ENCODE measurements at places on chromosomes 4 and X.

- no peak for DNase-seq
Measured at GRCh38 chr4:138236037-138236436, 6.1 kb downstream of the SLC7A11 start.

- no peak for DNase-seq
Measured at GRCh38 chr4:85452058-85452731, 22.8 kb upstream of the ARHGAP24 start.

DNA sequence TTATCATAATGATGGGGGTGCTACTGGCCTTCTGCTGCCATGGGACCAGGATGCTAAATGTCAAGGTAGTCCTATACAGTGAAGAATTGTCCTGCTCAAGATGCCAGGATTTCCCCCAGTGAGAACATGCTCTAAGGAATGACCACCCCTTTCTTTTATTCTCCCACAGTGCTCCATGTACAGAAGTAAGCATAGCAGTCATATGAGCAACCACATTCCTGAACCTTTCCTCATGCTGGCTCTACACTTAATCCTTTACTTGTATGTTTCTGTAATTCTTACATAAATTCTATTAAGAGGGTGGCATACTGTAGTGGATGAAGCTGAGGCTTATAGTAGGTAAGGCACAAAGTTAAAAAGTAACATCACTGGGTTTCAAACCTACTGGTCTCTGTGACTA, 20.2 kb downstream of the CYP2U1 start:
- DNase-seq = no peak

GRCh38 chrX:80550722-80551121, 130.5 kb downstream of the TENT5D start:
- no peak for DNase-seq

- DNase-seq = no peak
Measured at GRCh38 chr4:44544158-44544557, 95.5 kb upstream of the KCTD8 start.

DNA sequence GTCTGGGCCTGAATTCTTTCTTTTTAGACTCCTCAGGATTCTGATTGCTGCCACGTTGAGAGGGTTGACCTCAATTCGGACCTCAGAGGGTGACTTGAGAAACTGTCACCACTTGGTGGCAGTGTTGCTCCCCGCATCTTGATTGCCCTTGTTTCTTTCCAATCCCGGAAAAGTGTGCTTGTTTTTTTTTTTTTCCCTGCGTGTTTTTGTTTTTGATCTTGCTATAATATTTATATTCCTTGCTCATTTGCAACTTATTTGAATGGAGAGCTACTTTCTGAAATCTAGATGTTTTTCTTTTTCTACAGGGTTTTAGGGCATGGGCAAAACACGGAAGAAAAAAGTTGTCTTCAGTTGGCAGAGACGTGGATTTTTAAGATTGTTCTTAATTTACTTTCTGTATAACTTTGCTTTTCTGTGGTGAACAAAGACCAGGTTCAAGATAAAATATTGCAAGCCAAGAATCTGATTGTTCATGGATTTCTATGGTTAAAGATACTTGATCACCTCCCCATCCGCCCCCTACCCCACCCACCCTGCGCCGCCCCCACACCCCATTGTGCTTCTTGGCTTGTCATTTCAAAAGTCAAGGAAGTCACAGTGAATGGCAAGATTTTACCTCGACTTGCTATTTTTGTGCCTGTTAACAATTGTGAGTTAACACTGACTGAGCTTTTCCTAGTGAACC, 102.0 kb downstream of the PTTG2 start:
- peak; percentile 51 for DNase-seq

DNA sequence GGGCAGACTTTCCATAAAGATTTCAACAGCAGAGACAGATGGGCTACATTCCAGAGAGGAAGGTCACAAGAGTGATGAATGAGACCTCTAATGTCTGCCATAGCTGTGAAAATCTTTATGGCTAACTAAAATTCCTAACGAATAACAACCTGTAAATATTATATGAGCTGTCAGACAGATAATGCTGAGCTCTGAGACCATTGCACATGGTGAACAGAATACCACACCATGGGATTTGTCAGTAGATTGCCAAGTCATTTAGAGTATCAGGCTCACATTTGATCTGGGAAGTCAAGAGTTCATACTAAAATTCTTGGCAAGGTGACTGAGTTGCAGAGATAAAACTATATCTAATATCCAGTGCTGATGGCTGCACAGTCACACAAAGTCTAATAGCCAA, 259.2 kb upstream of the FTHL17 start:
- DNase-seq = no peak

DNA sequence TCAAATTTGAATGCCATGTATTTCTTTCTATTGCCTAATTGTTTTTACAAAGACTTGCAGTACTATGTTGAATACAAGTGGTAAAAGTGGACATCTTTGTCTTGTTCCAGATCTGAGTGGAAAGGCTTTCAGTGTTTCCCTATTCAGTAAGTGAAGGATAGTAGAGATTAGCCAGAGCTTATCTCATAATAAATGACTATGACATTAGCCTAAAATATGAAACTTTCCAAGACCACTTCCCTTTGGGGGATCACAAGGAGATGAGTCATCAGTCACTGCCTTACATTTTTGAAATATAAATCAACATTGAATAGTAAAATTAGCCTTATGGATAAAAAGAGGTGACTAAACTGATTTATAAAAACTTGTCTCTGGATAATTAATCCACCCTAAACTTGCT, 554.1 kb upstream of the MAGEB2 start:
- DNase-seq = no peak

DNA sequence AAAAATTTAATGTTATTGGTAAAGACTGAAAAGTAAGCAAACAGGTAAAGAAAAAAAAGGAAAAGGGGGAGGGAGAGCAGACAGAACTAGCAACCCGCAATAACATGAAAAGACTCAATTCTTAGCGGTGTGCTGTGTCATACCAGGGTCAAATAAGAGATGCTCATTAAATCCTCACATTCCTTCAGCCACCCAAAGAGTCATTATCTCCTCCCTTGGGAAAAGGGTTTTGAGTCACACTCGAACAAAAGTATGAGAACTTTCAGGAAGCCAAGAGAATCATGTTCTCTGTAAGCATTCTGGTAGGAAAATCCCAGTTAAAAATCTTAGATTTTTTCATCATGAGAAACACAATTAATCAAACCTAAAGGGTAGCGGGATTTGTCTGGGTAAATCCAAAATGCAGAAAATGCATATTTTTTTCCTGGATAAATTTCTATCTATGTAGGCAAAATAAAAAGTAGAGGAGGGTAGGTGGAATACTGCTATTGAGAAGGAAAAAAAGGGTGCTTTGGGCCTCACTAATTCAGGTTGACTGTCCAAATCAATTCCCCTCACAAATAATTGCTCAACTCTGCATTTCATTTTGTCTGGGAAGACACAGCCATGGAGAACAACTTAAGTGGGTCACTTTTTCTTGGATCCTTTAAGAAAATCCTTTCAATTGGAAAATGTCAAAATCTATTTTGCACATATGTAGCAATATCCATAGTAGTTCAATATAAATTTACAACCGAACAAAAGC, 23.2 kb downstream of the TNIP3 start:
- DNase-seq = no peak

GRCh38 chr4:11232015-11232414, 196.7 kb downstream of the HS3ST1 start:
- DNase-seq = no peak

DNA sequence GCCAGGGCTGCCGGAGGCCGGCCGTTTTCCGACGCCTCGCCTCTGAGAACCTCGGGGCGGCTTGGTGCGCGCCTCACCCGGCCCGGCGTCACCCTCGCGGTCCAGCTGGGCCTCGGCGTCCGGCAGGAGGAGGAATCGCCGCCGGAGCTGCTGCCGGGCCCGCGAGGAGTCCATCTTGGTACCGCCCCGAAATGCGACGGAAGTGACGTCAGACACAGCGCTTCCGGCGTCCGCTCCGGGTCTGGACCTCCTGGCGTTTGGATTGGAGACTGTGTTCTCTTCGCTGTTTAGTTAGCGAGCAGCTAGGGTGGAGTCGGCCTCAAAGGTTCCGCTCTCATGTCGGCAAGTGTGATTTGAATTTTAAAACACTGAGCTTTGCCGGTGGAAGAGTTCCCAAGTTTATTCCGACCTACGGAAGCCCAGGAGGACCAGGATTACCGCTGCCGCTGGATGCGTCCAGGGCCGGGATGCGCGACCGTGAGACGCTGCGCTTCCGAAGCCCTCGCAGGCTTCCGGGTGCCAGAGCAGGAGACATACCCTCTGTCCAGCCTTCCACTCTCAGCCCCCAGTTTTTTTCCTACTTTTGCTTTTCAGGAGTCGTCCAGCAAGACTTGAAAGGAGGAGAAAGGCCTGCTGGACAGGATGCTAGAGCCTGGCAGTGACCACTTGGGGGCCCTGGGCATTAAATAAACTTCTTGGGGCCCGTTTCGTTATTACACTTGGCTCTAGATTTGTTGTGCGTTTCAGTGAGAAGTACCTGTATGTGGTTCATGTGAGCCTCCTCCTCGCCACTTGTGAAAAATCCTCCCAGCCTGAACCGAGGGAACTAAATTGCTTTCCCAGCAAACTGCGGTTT, at the start of gene TMEM128:
TMEM128 (minus strand) TSS at position 195 of the 856 bp plus-strand sequence; CDS start at position 174, 21 bp downstream.
- peak; percentile 93 for DNase-seq

DNA sequence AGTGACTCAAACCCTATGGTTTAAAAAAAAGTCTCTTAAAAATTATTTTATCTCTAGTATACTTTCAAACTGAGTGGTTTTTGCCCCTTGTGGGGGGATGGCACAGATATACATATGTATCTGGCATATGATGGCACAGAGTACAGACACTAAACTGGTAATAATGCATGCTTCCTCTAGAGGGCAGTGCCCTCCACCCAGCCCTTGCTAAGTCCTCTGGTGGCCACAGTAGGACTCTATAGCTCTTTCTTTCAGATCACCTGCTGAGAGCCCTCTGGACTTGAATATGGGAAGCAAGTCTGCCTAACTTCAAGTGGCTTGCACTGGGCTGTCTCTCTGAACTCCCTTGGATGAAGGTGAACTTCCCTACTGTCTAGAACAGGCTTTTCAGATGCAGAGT, 66.3 kb downstream of the TSPAN7 start:
- peak; percentile 3 for DNase-seq

DNA sequence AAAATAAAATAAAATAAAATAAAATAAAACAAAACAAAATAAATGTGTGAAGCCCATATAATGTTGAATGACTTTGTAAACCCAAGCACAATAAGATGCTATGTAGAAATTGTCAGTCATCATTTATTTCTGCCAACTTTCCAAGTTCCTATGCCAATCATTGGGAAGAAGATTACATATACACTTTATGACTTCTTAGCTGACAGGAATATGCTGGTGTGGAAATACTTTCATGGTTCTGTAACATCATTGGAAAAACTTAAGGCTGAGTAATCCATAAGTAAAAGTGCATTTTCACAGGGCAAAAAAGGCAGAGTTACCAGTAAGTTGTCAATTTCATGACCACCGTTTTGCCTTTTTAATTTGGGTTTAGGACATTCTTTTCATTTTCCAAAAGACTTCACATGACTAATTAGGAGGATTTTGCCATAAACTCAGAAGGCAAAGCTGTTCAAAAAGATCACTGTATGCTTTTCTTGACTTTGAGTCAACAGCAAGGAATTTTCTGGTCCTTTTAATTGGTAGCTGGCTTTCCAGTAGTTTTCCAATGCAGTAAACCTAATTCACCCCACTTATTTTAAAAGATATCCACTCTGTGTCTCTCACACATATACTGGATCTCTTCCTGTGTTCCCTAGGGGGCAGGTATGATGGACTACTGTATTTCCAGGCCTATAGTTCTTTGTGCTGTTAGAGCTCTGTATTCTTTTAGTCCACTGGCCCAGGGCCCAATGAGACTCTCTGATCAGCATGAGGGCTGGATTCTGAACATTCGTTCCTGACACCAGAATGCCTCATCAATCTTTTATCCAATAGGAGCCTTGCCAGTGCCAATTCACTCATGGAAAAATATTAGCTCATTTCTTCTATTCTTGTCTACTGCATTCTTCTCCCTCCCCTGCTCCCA, 26.2 kb upstream of the SCRG1 start:
- DNase-seq = no peak

- no peak for DNase-seq
Measured at GRCh38 chr4:1402516-1403091, 3.6 kb downstream of the NKX1-1 start.

GRCh38 chr4:84750260-84750959, 167.5 kb downstream of the CDS1 start:
- no peak for DNase-seq

DNA sequence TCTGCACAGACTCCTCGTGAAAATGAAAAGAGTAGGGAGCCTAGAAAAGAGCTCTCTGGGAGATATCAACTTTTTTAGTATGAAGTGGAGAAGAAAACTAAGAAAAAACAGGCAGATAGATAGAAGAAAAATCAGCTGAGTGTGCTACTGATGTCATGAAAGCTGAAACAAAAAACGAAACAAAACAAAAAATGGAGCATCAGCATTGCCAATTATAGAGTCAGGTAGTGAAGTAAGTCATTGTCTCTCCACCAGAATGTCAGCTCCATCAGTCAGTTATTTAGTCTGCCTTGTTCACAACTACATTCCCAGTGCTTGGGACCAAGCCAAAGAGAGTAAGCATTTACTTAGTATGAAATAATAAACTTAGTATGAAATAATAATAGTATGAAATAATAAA, 595.1 kb downstream of the STPG2 start:
- no peak for DNase-seq

DNA sequence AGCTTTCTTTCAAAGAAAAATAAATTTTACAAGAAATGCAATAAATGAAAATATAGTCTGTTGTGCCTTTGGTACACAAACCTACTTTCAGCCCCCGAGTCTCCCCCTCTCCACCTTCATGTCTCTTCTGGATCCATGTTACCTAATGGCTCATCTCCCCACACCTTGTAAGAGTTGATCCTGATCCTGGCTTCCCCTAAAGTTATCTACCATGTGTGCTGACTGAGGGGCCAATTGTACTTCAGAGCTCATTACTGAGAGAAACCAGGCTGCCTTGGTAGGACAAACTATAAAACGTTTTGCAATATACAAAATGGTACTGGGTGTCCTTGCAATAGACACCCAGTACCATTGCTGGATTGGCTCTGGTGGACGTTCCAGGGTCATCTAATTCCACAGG, 11.8 kb downstream of the PALLD start:
- DNase-seq = no peak

DNA sequence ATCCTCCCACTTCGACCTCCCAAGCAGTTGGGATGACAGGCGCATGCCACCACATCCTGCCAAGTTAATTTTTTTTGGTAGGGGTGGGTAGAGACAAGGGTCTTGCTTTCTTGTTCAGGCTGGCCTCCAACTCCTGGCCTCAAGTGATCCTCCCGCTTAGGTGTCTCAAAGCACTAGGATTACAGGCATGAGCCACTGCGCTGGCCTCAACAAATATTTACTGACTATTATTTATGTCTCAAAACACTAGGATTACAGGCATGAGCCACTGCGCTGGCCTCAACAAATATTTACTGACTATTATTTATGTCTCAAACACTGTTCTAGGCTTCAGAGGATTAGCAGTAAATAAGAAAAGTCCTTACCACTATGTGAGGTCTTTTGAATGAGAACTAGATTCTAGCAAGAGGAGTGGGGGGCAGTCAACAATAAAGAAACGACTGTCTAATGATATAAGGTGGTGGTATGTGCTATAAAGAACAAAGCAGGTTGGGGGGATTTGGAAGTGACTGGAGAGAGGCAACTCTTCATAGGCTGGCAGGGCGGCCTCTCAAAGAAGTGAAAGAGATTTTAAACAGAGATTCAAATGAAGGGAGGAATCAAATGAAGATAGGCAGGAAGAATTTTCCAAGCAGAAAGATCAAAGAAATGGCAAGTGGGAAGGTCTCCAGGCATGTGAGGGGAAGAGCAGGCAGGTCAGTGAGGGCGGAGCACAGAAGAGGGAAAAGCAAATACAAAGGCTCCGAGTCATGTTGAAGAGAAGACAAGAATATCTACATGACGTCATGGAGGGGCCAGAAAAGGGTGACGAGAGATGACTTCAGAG, 12.7 kb upstream of the ACSL1 start:
- DNase-seq = no peak

- DNase-seq = no peak
Measured at GRCh38 chr4:161931089-161931488, 232.7 kb downstream of the FSTL5 start.
